B cell (primary cell): ENCODE measurements at places on chromosomes 5 and 9. TPM values are rescaled to one million over a fixed set of nuclear protein-coding genes. Genes with fewer than 3 reads are reported as not detected.

NUDT12 gene
- 2.6 and 3.5 TPM in 2 replicates for total RNA-seq

DNA sequence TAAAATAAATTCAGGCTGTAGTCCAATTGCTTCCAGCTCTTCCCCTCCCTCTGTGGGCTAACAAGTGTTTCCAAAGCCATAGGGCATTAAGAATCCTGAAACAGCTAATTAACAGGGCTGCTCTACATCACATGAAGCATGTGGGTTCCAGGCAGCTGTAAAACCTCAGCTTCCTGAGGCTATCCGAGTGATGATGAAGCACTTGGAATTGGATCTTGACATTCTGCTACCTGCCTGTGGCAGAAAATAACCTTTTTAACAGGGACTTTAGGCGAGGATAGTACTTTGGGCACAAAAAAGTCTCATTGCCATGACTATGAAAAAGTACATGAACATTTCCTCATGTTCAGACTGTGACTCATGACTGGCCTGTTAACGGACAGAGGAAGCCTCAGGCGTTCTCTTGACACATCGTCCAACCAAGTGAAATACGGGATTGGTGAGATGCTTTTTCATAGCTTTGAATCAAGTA, 107.2 kb downstream of the PDE4D start:
- no peak overlapping the region for H3K4me3 ChIP-seq
- no peaks in the 10 kb centered on the region for H3K27me3 ChIP-seq
- no peaks in the 10 kb centered on the region for H3K36me3 ChIP-seq
- DNase-seq, result no peak

DNA sequence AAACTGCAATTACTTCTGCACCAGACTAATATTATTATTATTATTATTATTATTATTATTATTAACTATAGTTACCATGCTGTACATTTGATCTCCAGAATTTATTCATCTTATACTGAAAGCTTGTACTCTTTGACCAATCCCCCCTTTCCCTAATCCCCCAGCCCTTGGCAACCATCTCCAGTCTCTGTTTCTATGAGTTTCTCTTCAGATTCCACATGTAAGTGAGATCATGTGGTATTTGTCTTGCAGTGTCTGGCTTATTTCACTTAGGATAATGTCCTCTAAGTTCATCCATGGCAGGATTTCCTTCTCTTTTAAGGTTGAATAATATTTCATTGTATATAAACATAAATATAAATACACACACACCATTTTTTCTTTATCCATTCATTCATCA, 287.0 kb upstream of the DAB2 start:
- DNase-seq, result no peak
- no peaks in the 10 kb centered on the region for H3K4me1 ChIP-seq
- no peaks in the 10 kb centered on the region for H3K36me3 ChIP-seq
- no peaks in the 10 kb centered on the region for H3K27me3 ChIP-seq
- no peak overlapping the region for H3K4me3 ChIP-seq

ORM2 gene
- total RNA-seq, result not detected in 2 replicates

GRCh38 chr5:94893412-94894135, 275.1 kb downstream of the SLF1 start:
- no peak for DNase-seq
- H3K27ac ChIP-seq, result no peak overlapping the region
- H3K4me1 ChIP-seq, result no peaks in the 10 kb centered on the region
- H3K4me3 ChIP-seq, result no peak overlapping the region

- H3K36me3 ChIP-seq, result no peaks in the 10 kb centered on the region
- no peak overlapping the region for H3K27ac ChIP-seq
- H3K27me3 ChIP-seq, result no peaks in the 10 kb centered on the region
- H3K4me1 ChIP-seq, result peaks cover 49% of the 10 kb centered on the region
- no peak overlapping the region for H3K4me3 ChIP-seq
Measured at GRCh38 chr5:56681346-56681745, 134.0 kb upstream of the MAP3K1 start.

- peak overlapping the region; percentile 99 for H3K27ac ChIP-seq
- H3K4me1 ChIP-seq, result peaks cover 18% of the 10 kb centered on the region
- H3K27me3 ChIP-seq, result no peaks in the 10 kb centered on the region
- H3K4me3 ChIP-seq, result no peak overlapping the region
Measured at GRCh38 chr9:129414993-129415941, 205.6 kb downstream of the C9orf50 start.
